Motor neuron (in vitro differentiated cells): ENCODE measurements at places on chromosomes 2 and 18.

DNA sequence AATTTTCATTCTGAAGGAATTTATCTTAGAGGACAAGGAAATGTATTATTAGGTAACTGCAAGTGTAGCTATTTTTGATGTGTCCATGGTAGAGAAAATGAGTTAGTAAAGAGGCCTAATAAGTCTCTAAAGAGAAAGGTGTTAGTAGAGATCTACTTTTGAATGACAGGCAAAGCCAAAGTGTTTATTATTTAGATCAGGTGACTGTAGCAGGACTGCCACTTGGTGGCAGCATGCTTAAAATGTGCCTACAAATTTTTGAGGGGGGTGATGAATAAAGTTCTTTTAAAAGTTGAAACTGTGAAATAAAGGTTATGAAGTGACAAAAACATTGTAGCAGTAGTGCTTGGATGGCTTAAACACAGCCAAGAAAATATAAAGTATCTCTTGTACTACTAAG is 421.5 kb upstream of the MEIS1 start:
- ATAC-seq: no peak

- no peak for ATAC-seq
Observed at GRCh38 chr2:127853671-127854070, 4.3 kb downstream of the POLR2D start.

- ATAC-seq: no peak
Observed at GRCh38 chr2:45119038-45119437, 109.8 kb upstream of the SIX2 start.

GRCh38 chr2:29923110-29923721 is 1.8 kb upstream of the ALK start:
- ATAC-seq: no peak

DNA sequence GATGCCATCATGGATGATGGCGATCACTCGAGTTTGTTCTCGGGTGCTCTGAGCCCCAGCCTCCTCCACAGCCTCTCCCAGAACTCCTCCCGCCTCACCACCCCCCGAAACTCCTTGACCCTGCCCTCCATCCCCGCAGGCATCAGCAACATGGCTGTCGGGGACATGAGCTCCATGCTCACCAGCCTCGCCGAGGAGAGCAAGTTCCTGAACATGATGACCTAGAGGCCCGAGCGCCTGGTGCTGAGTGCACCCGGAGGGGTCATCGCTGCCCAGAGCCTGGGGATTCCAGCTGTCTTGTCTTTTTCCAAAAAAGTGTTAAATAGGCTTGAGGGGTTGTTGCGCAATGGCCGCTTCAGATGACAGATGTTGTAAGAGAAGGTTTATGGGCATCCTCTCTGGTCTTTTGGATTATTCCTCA is 254.8 kb downstream of the GLI2 start:
- ATAC-seq: no peak
